Thoracic aorta endothelial cell (primary cell): ENCODE measurements at places on chromosomes 5 and 9. TPM values are rescaled to one million over a fixed set of nuclear protein-coding genes. Genes with fewer than 3 reads are reported as not detected.

ANKS6 gene
- 20.6 and 20.9 TPM in 2 replicates for total RNA-seq

MPDZ gene
- total RNA-seq: 77.3 and 79.4 TPM in 2 replicates

LMX1B gene
- total RNA-seq: not detected in 2 replicates

CCDC171 gene
- total RNA-seq: 2.1 and 2.9 TPM in 2 replicates

ANKDD1B gene
- 0.14 and 0.27 TPM in 2 replicates for total RNA-seq
